ENCODE measurements at places on chromosomes 7 and 10.

DNA sequence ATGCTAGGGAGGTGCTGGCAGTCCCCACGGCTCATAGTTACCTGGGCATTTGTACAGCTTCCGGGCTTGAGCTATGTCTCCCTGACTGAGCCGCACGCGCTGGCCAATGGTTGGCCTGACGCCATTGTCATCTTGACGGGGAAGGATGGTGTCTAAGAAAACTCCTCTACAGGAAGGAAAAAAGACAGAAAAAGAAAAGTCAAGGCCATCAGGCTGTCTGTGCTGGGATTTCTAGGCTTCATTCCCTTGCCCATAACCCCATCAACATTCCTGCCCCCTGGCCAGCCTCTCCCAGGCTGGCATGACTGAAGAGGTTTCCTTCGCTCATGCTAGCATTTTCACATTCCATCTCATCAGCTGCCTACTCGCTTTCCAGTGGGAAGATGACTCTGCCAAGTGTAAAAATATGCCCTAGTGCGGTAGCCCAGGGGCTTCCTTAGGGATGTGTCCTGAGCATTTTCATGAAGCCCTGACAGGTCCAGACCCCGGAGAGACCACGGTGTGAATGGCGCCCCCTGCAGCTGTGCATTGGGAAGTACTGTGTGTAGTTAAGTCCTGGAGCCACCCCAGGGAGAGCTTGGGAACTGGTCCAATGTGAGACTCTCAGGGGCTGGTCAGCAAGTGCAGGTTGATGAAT, 54.5 kb upstream of the OPALIN start:
- no peak for DNase-seq

- DNase-seq, result no peak
These were observed 1.9 kb upstream of the ACBD5 start for GRCh38 chr10:27242473-27242950.

GRCh38 chr10:117471344-117471874, 71.1 kb upstream of the EMX2 start:
- DNase-seq, result no peak

DNA sequence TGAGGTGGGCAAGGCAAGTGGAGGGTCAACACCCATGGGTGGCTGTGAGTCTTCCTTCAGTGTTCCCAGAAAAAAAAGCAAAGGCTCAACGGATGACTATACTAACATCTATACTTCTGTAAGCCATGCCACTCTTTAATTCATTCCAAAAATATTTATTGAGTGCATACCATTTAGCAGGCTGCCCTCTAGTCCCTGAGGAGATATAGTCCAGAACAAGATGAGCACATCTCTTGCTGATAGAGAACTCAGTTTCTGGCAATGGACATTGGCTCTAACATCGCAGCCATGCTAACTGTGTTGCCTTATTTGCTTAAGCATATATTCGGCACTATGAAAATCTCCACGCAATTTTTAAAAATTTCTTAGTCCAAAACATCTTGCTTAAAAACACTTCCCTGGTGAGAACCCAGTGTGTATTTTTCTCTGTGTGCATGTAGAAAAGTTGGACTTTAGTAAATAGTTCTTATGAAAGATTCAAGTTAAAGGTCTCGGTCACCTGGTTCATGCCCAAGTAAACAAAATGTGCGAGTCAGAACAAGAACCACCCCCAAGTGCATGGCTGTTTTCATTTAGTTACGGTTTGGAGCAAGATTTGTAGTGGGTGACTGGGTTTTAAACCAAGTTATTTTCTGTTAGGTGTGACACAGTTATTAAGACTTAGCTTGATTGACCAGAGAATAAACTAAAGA, 69.8 kb downstream of the MET start:
- no peak for DNase-seq

DNA sequence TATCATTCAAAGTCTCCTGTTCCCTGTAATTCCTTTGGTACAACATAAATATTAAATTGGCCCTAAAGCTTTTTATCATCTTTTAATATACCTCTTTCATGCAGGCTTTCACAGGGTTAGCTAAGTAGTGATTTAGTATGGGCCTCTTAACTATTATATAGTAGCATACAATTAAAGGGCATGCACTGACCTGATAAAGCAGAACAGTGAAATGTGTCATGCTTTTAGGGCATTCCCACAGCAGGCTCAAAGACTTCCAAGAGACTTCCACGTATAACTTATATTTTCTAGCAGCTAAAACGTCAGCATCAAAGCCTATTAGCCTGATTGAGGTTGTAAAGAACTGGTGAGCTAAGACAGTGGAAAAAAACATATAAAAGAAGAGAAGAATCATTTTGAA, 35.3 kb downstream of the SAMD8 start:
- DNase-seq, result no peak

DNA sequence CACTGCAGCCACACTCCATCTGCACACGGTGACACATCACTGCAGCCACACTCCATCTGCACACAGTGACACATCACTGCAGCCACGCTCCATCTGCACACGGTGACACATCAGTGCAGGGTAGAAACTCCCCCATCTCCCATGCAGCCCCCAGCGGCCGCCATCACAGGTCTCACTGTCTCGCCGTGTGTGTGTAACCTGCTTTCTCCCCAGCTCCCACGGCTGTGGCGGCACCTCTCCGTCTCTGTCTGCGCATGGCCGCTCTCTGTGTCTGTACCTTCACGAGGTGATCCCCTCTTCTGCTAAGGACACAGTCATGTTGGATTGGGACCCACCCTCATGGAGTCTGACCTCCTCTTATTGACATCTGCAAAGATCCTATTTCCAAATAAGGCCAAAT, 527.4 kb downstream of the PTPRN2 start:
- DNase-seq, result no peak

GRCh38 chr10:66519616-66520015, 406.2 kb upstream of the LRRTM3 start:
- no peak for DNase-seq

- DNase-seq, result no peak
These were observed 204.7 kb downstream of the ADRA2A start for GRCh38 chr10:111281516-111281915.
